Activated naive CD4-positive, alpha-beta T cell treated with anti-CD3 and anti-CD28 coated beads for 36 hours (primary cell): ENCODE measurements at places on chromosomes 4 and X. TPM values are rescaled to one million over a fixed set of nuclear protein-coding genes. Genes with fewer than 3 reads are reported as not detected.

Gene SPATA18
- total RNA-seq = 0.40 TPM

Gene P2RY8
- 9.8 TPM for total RNA-seq

Gene CXCR3
- 2.5 TPM for total RNA-seq

Gene TMPRSS11B
- not detected for total RNA-seq

DNA sequence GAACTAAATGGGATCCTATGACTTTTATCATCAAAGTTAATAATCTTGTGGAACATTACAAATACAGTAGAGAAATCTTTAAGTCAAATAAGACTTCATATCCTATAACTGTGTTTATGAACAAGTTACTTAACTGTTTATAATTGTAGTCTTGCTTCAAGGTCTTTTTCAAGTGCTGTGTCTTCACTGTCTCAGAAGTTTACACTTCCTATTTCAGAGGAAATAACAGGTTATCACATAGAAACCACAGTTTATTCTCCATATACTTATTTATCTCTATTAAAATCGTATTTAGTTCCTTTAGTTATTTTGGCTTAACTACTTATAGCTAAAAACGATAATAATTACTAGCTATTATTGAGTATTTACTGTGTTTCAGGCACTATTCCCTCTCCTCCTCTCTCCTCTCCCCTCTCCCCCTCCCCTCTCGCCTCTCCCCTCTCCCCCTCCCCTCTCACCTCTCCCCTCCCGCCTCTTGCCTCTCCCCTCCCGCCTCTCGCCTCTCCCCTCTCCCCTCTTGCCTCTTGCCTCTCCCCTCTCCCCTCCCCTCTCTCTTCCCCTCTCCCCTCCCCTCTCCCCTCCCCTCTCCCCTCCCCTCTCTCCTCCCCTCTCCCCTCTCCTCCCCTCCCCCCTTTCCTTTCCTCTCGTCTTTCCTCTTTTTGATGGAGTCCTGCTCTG lies 63.7 kb downstream of the RBPJ start:
- no peaks in the 10 kb centered on the region for H3K27me3 ChIP-seq
- peaks cover 15% of the 10 kb centered on the region for H3K4me1 ChIP-seq
- H3K27ac ChIP-seq = no peak overlapping the region
- DNase-seq = no peak

DNA sequence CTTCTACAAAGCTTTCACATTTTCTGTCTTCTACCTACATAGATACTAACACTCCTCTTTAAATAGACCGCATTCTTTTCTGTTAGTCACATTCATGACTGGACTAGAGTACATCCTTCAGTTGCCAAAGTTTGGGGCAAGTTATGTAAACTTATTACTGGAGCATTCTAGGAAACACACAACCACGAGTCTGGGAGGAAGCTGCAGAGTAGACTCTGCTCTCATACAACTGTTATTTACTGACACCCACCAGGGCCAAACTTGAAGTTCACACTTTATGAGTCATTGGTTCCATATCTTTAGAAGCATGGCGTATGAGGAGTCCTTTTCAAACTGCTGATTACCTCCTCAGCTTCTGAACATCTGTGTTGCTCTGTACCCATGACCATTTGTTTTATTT lies 87.0 kb downstream of the RNF150 start:
- H3K27me3 ChIP-seq = no peaks in the 10 kb centered on the region
- no peak overlapping the region for H3K27ac ChIP-seq
- no peak overlapping the region for H3K4me3 ChIP-seq
- DNase-seq = no peak
- no peaks in the 10 kb centered on the region for H3K4me1 ChIP-seq

- no peak for DNase-seq
- peaks cover 12% of the 10 kb centered on the region for H3K4me1 ChIP-seq
- no peaks in the 10 kb centered on the region for H3K27me3 ChIP-seq
- H3K4me3 ChIP-seq = no peak overlapping the region
These were observed 47.0 kb downstream of the NSG1 start for GRCh38 chr4:4433941-4434340.

DNA sequence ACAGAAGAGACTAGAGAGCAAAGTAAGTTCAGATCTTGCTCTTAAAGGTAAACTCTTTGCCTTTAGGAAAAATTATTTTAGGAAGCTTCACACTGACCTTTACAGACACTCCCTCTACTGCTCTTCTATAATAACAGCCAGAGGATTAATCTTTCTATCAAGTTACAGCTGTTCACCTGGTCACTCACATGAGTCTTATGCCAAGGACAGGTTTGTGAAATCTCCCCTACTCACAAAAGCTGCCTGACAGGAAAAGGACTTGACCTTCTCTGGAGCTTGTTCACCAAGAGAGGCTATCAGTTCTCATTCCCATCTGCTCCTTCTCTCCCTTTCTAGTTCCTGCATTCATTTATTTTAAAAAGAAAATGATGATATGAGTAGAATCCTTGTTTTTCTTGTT lies 117.3 kb downstream of the C4orf51 start:
- no peaks in the 10 kb centered on the region for H3K27me3 ChIP-seq
- H3K27ac ChIP-seq = no peak overlapping the region
- H3K36me3 ChIP-seq = peaks cover 27% of the 10 kb centered on the region

DNA sequence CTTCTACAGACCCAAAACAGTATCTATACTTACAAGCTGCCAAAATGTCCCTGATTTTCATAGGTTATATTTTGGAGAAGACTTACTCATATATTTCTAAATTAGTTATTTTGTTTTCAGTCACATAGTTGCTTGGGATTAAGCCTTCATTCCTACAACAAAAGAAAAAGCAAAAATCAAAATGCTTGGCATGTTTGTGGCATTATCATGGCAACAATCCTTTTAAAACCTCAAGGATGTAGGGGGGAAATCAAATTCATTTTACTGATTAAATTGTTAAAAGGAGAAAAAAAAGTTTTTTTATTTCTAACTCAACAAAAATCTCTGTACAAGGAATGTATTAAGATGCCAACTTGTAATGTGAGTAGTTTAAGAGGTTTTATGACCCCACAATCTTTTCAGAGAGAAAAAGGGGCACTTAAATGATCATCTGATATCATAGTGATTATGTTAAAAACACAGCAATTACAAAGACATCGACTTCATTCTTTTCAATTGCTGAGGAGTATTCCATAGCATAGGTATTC lies 23.5 kb downstream of the TXK start:
- H3K4me1 ChIP-seq = peaks cover 63% of the 10 kb centered on the region
- no peaks in the 10 kb centered on the region for H3K27me3 ChIP-seq
- no peak overlapping the region for H3K27ac ChIP-seq
- peaks cover 13% of the 10 kb centered on the region for H3K36me3 ChIP-seq
- no peak overlapping the region for H3K4me3 ChIP-seq
- DNase-seq = no peak

- H3K36me3 ChIP-seq = no peaks in the 10 kb centered on the region
- H3K4me3 ChIP-seq = no peak overlapping the region
- no peaks in the 10 kb centered on the region for H3K4me1 ChIP-seq
- no peak overlapping the region for H3K27ac ChIP-seq
- no peak for DNase-seq
These were observed 14.5 kb downstream of the UGT2B15 start for GRCh38 chr4:68655764-68656444.

DNA sequence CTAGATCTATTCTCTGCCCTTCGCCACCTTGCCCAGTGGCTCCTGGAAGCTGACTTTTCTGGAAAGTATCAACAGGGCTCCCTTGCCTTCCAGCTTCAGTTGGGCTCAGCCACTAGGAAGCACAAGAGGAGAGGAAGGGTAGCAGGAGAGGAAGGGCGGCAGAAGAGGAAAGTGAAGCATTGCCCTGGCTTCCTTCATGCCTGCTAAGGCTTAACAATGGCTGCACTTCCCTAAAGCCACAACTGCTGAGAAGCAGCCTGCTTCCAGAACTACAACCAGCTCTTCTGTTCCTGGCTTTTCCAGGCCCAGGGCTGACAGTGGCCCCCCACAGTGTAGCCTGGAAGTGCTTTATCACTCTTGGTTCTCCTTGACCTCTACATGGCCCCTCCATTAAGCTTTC lies 29.1 kb upstream of the PGM2 start:
- H3K4me3 ChIP-seq = no peak overlapping the region
- no peaks in the 10 kb centered on the region for H3K27me3 ChIP-seq
- no peaks in the 10 kb centered on the region for H3K36me3 ChIP-seq
- no peak overlapping the region for H3K27ac ChIP-seq

DNA sequence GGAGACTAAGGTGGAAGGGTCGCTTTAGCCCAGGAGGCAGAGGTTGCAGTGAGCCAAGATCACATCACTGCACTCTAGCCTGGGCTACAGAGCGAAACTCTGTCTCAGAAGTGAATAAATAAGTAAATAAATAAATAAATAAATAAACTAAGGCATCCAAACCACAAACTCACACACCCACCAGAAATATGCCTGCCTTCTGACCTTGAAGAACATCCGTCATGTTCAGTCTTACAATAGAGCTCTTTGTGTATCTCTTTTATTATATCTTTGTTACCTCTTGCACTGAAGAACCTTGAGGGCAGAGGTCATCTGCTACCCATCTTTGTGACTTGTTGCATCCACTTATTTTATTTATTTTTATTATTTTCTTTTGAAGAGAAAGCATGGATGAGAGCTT lies 71.6 kb downstream of the PRRG1 start:
- no peaks in the 10 kb centered on the region for H3K4me1 ChIP-seq
- H3K36me3 ChIP-seq = no peaks in the 10 kb centered on the region
- DNase-seq = no peak
- no peak overlapping the region for H3K27ac ChIP-seq

- H3K4me3 ChIP-seq = no peak overlapping the region
- H3K4me1 ChIP-seq = peaks cover 31% of the 10 kb centered on the region
- no peak overlapping the region for H3K27ac ChIP-seq
- DNase-seq = no peak
- no peaks in the 10 kb centered on the region for H3K36me3 ChIP-seq
These were observed 40.6 kb downstream of the TMEM164 start for GRCh38 chrX:110043506-110043905.

DNA sequence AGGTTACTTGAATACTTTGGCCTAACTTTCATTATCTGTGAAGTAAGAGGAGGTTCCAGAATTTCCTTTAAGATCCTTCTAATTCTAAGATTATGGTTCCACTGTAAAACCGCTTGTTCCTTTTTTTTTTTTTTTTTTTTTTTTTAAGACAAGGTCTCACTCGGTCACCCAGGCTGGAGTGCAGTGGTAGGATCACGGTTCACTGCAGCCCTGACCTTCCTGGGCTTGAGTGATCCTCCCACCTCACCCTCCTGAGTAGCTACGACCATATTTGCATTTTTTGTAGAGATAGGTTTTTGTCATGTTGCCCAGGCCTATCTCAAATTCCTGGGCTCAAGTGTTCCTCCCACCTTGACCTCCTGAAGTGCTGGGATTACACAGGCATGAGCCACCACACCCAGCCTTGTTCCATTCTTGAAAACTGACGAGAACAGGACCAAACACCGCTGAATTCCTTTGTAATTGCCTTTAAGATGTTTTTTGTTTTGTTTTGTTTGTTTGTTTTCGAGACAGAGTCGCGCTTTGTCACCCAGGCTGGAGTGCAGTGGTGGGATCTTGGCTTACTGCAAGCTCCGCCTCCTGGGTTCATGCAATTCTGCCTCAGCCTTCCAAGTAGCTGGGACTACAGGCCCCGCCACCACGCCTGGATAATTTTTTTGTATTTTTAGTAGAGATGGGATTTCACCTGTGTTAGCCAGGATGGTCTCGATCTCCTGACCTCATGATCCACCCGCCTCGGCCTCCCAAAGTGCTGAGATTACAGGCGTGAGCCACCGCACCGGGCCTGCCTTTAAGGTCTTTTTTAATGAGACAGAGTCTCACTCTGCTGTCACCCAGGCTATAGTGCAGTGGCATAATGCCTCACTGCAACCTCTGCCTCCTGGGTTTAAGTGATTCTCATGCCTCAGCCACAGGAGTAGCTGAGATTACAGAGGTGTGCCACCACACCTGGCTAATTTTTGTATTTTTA lies 6.8 kb downstream of the PDS5A start:
- DNase-seq = no peak
- H3K27me3 ChIP-seq = no peaks in the 10 kb centered on the region
- H3K4me3 ChIP-seq = no peak overlapping the region
- H3K36me3 ChIP-seq = peaks cover 38% of the 10 kb centered on the region

- no peak overlapping the region for H3K4me3 ChIP-seq
- no peak for DNase-seq
- no peak overlapping the region for H3K27ac ChIP-seq
- peaks cover 1% of the 10 kb centered on the region for H3K4me1 ChIP-seq
These were observed 22.9 kb downstream of the FHL1 start for GRCh38 chrX:136170139-136170800.

DNA sequence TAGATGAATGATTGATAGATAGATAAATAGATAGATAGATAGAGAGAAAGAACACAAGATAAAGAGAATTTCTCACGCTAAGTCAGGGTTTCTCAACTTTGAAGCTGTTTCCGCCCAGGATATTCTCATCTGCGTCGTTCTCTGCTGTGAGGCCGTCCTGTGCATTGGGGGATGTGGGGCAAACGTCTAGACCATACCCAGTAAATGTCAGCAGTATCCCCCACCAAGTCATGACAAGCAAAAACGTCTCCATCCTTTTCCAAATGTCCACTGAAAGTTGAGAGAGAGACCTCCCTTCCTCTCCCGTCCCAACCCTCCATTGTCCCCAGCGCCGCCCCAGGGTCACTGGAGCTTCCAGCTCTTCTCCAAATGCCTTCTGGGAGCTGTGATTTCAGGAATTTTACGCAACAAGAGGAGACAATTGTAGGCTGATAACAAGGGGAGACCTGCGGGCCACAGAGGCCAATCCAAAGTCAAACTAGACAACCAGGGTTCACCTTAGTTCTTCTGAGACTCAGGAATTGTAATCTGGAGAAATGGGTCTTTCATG lies 8.9 kb upstream of the CRLF2 start:
- H3K4me3 ChIP-seq = no peak overlapping the region
- DNase-seq = no peak
- no peak overlapping the region for H3K27ac ChIP-seq
- peaks cover 3% of the 10 kb centered on the region for H3K4me1 ChIP-seq
- no peaks in the 10 kb centered on the region for H3K27me3 ChIP-seq

GRCh38 chr4:5932035-5932568 lies 39.2 kb upstream of the CRMP1 start:
- no peak overlapping the region for H3K4me3 ChIP-seq
- no peaks in the 10 kb centered on the region for H3K36me3 ChIP-seq
- H3K27ac ChIP-seq = no peak overlapping the region
- H3K27me3 ChIP-seq = peaks cover 2% of the 10 kb centered on the region

DNA sequence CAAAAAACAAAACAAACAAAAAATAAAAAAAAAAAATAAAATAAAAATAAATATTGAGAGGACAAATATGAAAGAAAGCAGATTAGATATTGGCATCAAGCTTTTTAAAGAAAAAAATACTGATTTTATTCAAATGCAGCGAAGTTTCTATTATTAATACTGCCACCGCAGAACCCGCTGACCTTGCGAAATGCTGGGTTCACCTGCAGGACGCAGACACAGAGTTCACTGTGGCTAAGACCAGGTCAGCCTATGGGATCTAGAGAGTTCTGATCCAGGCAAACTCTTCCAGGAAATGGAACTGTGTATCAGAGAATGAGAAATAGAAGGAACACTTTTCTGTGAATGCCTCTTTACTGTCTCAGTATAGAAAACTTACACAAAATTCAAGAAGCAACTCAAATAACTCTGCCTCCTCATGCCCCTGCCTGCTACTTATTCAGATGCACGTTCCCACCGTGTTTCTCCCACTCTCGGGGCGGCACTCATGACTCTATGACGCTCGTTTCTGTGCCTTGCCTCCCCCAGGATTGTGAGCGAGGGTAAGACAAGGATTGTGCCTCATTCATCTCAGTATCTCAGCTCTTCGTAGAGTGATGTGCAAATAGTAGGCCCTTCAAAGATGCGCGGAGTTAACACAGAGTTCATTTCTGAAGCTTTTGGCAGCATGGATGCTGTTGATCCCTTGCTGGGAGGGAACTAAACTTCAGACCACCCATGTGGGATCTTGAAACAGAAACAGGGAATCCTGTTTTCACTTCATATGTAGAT lies 44.1 kb upstream of the TLR3 start:
- peaks cover 30% of the 10 kb centered on the region for H3K27me3 ChIP-seq
- DNase-seq = no peak
- H3K36me3 ChIP-seq = no peaks in the 10 kb centered on the region
- no peak overlapping the region for H3K4me3 ChIP-seq
- no peak overlapping the region for H3K27ac ChIP-seq
